NCI-H2171 (cell line): ENCODE measurements at places on chromosomes 6 and 20.
A peak's percentile ranks its signal among the peaks of the same experiment; 100 is the strongest.

GRCh38 chr20:59518881-59519706 lies 85.2 kb upstream of the PHACTR3 start:
- DNase-seq = peak; percentile 45

GRCh38 chr6:105102186-105102585 lies 77.6 kb downstream of the POPDC3 start:
- DNase-seq = no peak

DNA sequence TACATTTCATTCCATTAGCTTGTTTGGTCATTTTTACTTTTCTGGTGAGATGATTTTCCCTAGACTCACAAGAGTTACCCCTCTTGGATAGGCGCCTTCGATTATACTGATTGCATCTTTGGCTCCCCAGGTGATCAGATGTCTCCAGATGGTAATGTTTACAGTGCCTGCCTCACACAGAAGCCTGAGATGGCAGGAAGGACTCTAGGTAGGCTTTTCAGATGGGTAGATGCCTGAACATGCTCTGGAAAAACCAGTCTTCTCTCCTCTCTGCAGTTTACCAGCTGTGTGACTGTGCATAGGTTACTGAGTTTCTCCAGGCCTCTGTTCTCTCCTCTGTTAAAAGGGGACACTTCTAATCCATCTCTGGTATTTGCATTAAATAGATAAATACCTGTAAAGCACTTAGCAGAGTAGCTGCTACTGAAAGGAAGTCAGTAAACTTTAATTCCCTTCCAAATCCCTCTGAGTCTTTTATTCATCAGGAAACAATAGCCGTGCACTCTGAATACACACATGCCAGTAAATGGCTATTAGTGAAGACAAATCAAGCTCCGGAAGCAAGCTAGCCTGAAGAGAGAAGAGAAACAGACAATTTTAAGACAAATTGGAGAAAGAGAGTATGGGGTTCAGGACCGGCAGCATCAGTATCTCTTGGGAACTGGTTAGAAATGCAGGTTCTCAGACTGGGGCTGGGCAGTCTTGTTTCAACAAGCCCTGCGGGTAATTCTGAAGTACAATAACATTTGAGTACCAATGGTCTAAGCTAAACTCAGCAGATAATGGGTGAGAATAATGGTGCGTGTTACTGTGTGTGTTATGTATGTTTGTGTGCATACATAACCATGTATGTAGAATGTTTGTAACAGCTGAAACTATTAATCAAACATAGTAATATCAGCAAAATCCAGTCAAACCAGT lies 139.4 kb downstream of the UST start:
- peak; percentile 78 for DNase-seq

GRCh38 chr20:36467076-36467999 lies 74.0 kb upstream of the MYL9 start:
- DNase-seq = peak; percentile 90

DNA sequence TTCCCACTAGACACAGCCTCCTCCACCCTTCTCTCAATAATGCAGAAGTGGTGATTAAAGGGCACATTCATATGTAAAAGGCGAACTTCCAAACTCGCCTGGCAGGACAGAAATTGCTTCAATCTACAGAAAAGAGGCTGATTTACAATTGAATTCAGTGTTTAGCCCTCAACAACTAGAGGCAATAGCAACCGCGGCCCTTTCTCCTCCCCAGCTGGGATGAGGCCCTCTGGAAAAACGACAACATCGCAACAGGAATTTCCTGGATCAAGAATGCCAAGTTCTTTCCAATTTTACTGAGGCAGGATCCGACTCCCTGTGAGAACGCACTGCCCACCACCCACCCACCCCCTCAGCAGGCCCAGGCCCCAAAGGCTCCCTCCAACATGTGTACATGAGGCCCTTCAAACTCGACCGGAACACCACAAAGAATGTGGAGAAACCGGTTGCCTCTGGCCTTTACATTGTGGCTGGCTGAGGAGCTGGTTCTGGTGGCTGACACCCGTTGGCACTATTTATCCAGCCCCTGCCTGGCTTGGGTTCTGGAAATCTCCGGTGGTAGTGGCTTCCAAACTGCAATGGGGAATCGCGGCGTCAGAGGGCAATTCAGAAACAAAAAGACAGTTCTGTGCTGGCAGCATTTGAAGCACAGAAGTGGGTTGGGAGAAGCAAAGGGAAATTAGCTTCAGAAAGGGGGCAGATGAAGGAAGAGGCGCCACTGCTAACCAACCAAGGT lies 36.8 kb downstream of the ZMYND8 start:
- no peak for DNase-seq

DNA sequence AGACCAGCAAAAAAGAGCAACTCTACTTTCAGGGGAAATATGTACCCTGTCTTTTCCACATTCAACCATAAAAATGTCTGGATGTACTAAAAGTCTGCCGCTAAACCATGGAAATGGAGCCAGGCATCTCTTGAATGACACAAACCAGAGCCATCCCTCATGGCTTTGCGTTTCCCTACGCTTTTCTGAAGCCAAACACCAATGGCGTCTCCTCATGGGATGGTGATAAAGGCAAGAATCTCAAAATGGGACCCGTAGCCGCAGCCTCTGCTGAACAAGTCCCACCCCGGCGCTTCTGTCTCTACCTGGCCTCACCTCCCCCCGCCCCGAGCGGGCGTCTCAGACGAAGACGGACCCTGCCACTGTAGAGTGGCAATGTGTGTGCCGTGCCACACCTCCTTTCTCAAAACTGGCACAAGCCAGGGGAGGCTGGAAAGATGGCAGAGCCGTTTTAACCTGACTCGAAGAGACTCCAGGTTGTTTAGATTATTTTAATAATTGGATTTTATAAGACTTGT lies 80.3 kb upstream of the AFDN start:
- no peak for DNase-seq

GRCh38 chr6:13089296-13089994 lies 238.9 kb downstream of the TBC1D7 start:
- no peak for DNase-seq

GRCh38 chr6:87196275-87196842 lies 41.0 kb downstream of the ZNF292 start:
- no peak for DNase-seq

DNA sequence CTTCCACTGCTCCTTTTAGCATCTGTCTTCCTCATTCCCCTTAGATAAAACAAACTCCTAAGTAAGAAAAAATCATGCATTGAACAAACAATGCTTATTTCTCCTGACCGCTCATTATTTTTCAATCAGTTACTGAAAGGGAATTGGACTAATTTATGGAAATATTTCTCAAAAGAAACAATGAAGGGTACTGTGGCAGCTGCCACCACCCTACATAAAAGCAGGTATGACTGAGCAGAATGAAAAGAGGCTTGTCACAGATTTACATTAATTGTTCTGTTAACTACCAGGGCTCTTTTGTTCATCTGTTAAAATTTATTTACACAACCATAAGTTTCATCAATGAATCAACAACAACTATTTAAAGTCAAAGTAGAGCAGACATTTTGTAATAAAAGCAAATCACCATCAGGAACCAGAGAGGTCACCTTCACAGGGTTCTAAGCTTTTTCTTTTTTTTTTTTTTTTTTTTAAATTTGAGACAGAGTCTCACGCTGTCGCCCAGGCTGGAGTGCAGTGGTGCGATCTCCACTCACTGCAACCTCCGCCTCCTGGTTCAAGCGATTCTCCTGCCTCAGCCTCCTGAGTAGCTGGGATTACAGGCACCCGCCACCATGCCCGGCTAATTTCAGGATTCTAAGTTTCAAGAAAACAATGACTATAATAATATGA lies 204.0 kb downstream of the PTPRK start:
- DNase-seq = no peak

- no peak for DNase-seq
Observed at GRCh38 chr6:54112151-54112650, 958 bp downstream of the MLIP start.

DNA sequence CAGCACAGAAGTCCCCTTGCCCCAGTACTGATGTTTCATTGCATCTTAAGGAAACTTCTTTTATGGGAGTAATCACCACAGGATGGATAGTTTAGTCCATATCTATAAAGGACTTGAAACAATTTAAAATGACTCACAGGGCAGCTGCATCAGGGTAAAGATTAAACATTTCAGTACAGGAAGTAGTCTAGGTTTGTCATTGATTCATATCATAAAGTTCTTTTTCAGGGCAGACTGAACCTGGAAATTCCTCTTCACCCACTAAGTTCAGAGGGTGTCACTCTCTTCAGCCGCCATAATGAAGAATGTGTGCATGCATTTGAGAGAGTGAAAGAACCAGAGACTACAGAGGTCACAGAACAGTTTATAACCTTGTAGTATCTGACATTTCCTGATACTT lies 296.3 kb upstream of the JAG1 start:
- no peak for DNase-seq

DNA sequence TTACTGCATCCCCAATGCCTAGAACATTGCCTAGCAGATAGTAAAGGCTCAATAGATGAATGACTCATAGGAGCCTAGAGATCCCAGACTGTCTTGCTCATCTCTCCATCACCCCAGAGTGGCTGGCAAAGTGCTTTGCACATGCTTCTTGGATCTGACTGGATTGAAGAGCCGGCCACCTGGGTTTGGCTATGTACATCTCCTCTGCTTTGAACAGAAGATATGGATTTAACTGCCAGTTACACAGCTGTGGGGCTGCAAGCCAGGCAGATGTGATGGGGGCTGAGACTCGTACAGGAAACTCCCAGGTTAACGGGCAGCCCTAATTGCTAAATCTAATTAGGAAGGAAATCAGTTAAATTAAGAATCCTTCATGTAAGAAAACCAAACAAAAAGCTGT lies 28.6 kb downstream of the MYLIP start:
- DNase-seq = no peak

GRCh38 chr6:6804843-6805615 lies 216.5 kb downstream of the LY86 start:
- no peak for DNase-seq

DNA sequence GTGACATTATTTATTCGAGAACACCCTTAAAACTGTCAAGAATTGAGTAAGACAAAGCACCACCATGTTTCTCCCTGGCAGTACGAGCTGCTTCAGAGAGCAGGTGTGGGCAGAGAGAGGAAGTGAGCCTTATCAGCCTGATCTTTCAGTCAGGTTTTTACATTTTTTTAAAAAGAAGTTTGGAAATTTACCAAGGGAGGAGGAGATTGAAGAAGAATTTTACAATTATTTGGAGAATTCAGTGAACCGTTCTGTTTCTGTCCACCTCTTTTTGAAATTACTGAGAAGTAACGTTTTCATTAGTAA lies 75.5 kb downstream of the ZDHHC14 start:
- no peak for DNase-seq

DNA sequence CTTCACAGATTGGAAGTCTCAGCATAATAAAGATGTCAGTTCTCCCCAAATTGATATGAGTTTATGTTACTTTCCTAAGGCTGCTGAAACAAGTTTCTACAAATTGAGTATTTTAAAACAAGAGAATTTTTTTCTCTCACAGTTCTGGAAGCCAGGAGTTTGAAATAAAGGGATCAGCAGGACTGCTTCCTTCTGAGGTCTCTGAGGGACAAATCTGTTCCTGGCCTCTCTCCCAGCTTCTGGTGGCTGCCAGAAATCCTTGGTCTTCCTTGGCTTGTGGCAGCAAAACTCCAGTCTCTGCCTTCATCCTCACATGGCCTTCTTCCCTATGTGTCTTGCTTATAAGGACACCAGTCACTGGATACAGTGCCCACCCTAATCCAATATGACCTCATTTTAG lies 136.1 kb downstream of the TFAP2A start:
- DNase-seq = no peak

DNA sequence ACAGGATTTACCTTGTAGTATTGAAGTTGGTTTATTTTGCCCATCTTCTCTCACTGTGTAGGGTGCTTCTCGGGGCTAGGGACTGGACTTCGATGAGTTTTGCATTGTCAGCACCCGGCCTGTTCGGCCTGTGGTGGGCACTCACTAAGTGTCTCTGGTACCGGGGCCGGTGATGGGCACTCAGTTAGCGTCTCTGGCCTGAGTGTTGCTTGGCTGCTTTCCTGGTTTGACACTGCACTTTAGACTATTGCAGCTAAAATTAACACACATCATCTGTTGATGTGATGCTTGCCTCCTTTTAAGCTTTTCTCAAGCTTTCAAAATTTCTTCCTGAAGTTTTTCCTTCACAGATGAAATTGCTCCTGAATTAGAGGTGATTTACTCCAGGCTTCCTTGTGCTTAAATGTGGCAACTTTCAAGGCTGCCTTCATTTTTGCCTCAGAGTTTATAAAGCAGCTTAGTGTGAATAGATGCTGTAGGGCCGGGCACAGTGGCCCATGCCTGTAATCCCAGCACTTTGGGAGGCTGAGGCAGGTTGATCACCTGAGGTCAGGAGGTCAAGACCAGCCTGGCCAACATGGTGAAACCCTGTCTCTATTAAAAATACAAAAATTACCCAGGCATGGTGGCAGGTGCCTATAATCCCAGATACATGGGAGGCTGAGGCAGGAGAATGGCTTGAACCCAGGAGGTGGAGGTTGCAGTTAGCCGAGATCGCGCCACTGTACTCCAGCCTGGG lies 41.7 kb upstream of the TULP4 start:
- no peak for DNase-seq

DNA sequence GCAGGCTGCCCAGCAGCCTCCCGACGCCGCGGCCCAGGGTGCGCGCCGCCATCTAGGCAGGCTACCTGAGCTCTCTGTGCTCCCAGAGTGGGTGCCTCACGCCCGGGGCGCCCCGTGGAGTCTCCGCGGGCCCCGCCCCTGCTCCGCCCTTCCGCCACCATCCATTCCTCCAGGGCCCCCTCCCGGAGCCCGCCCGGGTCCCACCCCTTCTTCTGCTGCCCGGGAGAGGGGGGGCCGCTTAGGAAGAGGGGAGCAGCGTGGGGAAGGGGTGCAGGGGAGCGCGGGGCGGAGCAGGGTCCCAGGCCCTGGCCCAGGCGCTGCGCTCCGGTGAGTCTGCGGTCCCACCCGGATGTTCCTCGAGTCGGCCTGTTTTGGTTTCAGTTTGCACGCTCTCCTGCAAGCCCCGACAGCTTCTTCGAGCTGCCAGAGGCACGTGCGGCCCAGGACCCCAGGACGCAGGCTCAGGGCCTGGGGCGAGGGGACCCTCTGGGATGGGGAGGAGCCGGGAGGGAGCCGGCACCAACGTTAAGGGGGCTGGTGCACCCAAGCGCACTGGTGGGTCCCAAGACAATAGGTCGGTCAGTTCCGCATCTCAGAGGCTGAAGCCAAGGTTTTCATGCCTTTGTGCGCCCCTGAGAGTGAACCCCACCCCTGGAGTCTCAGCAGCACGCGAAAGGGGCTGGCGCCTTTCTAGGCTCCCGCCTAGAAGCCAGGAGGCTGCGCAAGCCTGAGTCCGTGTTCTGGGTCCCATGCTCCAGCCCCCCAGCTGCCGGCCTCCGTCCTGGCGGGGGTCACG lies at the start of gene ACSS1:
Gene ACSS1, minus strand, starts transcription at position 89 of the 796 bp plus-strand sequence. Its CDS starts 37 bp downstream, at position 52.
- peak; percentile 36 for DNase-seq

GRCh38 chr6:20252311-20252710 lies 40.0 kb upstream of the MBOAT1 start:
- DNase-seq = peak; percentile 28

- DNase-seq = no peak
Observed at GRCh38 chr6:1761477-1761877, 151.8 kb downstream of the FOXC1 start.

- no peak for DNase-seq
Observed at GRCh38 chr6:157253017-157253416, 70.3 kb downstream of the TMEM242 start.

- peak; percentile 65 for DNase-seq
Observed at GRCh38 chr6:15621203-15622044, 41.4 kb downstream of the DTNBP1 start.
